Bronchial epithelial cell (primary cell): ENCODE measurements at places on chromosomes 6 and 20. TPM values are rescaled to one million over a fixed set of nuclear protein-coding genes. Genes with fewer than 3 reads are reported as not detected.

NOX3 gene
- not detected in 2 replicates for total RNA-seq

TGM3 gene
- 11.8 and 42.6 TPM in 2 replicates for total RNA-seq

FNDC11 gene
- 0.26 and 0.90 TPM in 2 replicates for total RNA-seq

TRIM31 gene
- total RNA-seq: 0.13 TPM in 1 of 2 replicates, not detected in the other

SMLR1 gene
- total RNA-seq: not detected in 2 replicates

SLC2A4RG gene
- 14.0 and 21.8 TPM in 2 replicates for total RNA-seq

CDH4 gene
- 5.4 and 12.1 TPM in 2 replicates for total RNA-seq

CST2 gene
- total RNA-seq: not detected in 2 replicates

CYP21A2 gene
- total RNA-seq: under 0.01 TPM in 1 of 2 replicates, not detected in the other

BTN1A1 gene
- not detected in 2 replicates for total RNA-seq

CFAP61 gene
- total RNA-seq: 0.13 and 0.26 TPM in 2 replicates

ANKRD66 gene
- not detected in 2 replicates for total RNA-seq

AK9 gene
- total RNA-seq: 3.2 and 4.2 TPM in 2 replicates

DZANK1 gene
- total RNA-seq: 0.26 and 0.64 TPM in 2 replicates

MRAP2 gene
- 0.13 and 0.26 TPM in 2 replicates for total RNA-seq

NKX2-4 gene
- total RNA-seq: not detected in 2 replicates

MRPS18A gene
- total RNA-seq: 79.5 and 94.3 TPM in 2 replicates

TUBB2B gene
- under 0.01 and 2.2 TPM in 2 replicates for total RNA-seq

MYLK4 gene
- total RNA-seq: 0.13 and 0.26 TPM in 2 replicates

PSORS1C2 gene
- not detected in 2 replicates for total RNA-seq
